Bronchial epithelial cell (primary cell): ENCODE measurements at places on chromosomes 12 and 14.

DNA sequence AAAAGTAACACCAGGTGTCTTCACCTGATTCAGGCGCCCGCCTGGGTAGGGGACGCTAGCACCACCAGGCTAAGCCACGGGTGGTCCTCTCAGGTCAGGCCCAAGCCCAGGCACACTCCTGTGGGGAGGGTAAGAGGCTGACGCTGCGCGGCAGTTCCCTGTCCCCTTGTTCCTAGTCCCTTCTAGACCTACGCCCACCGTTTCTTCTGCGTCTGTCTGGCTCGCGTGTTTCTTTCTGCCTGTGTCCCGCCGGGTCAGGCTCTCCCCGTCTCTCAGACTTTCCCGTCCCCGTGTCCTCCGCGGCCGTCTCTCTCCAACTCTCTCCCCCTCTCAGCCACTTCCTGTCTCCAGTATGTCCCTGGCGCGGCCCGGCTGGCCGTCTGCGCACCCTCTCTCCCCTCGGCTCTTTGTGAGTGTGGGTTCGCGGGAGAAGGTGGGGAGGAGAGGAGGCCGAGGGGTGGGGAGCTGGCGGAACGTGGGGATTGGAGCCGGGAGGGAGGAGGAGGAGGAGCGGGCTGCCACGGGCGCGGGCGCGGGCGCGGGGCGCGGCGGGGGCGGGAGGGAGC is 3.1 kb upstream of the TNS2 start:
- peak; percentile 35 for DNase-seq

GRCh38 chr12:66603981-66604479 is 74.8 kb downstream of the GRIP1 start:
- DNase-seq = no peak

DNA sequence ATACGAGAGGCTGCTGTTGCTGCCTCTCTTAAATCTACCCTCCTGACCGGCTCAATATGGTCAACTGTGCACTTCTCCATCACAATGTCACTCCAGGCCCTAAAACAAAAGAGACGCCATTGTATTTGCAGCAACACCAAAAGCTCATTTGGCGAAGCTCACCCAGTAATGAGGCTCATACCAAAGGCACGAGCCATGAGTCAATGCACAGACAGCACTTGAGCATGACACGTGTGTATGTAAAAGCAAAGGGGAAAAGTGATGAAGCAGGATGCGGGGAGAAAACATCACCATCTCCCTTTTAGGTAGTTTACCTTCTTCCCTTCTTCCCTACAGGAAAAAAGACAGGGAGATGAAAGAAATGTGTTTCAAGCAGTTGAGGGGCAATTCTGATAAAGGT is 150.3 kb downstream of the FOXN3 start:
- peak; percentile 19 for DNase-seq

DNA sequence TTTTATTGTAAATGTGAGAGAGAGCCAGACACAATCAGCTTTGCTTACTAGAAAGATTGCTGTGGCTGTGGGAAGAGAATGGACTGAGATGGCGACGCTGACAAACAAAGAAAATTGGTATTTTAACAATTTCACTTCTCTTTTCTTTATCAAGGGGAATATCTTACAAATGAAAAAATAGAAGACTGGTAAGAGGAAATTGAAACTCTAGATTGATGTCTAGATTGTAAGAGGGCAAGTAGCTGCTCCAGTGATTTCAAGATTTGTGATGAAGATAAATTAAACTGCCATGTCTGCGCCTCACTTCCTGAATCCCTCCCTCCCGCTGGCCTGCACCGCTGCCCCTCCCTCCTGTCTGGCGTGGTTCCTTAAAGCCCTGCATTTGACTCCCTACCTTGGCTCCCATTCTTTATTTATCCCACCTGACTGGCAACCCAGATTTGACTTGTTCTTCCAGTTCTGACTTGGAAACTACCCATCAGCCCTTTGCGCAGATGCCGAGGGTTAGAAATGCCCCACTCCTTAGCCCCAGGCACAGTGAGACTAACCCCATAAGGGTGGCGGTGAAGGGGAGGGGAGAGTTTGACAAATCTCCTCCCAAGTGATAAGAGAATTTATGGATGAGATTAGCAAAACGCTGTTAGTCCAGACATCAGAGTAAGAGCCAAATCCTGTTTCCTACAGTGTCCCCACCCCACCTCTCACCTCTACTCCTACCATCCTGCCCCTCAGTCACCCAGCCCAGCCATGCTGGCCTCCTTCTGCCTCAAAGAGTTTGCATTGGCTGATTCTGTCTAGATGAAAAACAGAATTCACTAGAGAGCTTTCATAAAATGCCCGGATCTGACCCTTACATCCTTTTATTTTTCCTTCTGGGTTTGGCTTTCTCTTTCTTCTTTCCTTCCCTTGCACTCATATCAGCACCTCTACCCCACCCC is 125.3 kb upstream of the ATF7IP start:
- DNase-seq = peak; percentile 58

DNA sequence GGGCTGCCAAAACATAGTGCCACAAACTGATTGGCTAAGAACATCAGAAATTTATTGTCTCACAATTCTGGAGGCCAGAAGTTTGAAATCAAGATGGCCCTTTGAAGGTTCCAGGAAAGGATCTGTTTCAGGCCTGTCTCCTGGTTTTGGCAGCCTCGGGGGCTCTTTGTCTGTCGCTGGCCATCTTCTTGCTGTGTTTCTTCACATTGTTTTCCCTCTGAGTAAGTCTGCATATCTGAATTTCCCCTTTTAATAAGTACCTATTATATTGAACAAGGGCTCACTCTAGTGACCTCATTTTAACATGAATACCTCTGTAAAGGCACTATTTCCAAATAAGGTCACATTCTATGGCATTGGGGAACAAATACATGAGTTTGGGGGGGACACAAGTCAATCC is 467.1 kb upstream of the MGAT4C start:
- DNase-seq = no peak

DNA sequence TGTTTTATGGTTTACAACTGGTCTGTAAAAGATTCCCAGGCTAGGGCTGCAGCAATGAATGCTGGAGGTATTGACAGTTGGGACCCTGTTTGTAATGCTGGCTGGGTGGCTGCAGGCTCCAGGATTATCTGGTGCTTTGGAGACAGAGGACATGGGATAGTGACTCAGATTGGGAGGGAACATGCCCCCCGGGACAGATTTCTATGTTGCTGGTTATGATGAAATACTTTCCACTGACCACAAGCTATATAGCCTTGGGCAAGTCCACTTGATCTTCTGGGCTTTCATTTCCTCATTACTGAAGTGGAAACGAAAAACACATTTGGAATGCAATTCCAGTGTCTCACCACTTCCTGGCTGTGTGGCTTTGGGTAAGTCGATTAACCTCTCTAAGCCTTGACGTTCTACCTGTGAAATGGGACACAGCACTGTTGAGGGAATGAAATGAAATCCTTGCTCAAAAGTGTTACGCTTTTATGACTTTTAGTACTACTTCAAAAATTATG is 6.3 kb upstream of the TPCN1 start:
- DNase-seq = peak; percentile 85

DNA sequence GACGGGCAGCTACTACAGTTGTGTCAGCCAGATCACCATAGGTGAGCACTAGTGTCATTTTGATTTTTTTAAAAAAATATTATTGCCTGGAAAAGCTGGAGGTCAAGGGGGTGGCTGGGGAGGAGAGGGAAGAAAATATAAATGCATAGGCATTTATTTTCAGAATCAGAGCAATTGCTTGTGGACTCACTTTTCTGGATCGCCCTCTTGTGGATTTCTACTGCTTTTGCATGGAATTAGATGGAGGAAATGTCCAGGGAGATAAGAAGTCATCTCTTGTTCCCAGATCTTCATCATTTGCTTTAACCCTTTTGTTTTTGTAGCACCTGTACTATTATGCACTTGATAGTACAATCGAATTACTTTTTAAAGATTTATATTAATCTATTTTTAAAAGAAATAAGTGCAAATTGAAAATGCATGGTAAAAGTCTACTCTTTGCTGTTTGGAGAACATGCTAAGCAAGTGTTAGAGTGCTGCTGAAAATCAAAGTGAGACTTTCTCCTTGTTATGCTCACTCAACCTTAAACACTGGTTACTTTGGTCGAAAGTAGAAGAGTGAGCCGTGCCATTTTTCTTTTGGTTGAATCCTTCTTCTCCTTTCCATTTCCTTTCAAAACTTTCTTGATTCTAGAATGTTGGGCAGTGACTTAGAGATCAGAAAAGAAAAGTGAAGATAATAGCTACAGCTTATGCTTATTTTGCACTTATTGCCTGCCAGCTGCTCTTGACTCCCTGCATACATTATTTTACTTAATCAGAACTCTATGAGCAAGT is 60.6 kb upstream of the ANO4 start:
- peak; percentile 44 for DNase-seq

- no peak for DNase-seq
These were observed 17.9 kb downstream of the FOXN3 start for GRCh38 chr14:89399157-89399556.

GRCh38 chr12:25830456-25830855 is 128.0 kb upstream of the RASSF8 start:
- DNase-seq = peak; percentile 39

DNA sequence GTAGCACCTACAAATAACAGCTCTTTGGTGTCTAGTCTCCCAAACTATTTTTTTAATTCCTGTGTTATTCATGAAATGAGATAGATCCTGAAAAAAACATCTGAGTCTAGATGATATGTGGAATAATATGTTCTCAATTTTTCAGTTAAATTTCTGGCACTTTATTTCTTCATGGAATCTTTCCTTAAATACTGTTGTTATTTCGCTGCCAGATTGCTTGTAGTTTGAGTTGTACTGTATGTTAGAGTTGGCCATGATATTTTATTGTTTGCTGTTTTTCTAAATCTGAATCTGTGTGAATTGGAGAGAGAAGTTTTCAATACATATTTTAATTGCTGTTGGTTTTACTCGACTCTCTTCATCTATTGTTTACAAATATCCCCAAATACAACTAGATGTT is 500.5 kb downstream of the EGLN3 start:
- no peak for DNase-seq

DNA sequence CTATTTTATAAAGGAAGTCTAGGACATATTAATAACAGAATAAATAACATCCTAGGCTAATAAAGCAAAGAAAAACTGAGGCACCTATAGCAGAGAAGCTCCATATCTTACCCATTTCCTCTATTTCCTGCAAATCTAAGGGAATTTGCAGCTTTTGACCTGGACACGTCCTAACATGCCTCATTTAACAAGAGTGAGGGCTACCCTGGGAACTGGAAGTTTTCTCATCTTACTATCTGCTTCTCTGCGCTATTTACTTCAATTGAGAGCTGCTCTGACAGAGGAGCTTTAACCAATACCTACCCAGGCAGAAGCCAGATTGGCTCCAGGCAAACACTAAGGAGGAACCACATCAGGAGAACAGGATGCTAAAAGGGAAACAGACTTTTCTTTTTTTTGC is 5.7 kb downstream of the YBX3 start:
- DNase-seq = peak; percentile 95

GRCh38 chr14:51147183-51147582 is 52.3 kb upstream of the TRIM9 start:
- DNase-seq = no peak

DNA sequence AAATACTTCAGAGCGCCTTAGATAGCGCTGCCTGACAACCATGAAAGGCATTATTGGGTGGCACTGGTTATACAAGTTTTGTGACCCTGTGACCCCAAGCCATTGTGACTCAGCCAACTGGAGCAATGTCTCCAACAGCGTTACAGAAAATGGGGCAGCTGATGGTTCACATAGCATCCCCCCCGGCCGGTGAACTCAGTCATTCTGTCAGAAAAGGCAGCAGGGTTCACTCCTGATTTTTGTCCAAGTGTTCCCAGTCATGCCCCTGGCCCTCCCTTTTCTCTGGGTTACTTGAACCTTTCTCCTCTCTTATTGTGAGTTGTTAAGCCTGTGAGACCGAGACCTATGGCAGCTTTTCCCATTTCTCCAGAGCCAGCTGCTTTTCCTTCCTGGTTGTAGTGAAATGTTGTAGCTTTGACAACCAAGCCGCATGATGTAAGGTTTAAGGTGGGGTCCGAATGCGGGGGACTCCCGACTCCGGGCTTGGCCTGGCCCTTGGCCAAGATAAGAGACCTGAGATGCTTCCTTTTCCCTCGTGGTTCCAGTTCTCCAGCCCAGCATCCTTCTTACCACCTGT is 22.0 kb downstream of the CD9 start:
- DNase-seq = peak; percentile 76

DNA sequence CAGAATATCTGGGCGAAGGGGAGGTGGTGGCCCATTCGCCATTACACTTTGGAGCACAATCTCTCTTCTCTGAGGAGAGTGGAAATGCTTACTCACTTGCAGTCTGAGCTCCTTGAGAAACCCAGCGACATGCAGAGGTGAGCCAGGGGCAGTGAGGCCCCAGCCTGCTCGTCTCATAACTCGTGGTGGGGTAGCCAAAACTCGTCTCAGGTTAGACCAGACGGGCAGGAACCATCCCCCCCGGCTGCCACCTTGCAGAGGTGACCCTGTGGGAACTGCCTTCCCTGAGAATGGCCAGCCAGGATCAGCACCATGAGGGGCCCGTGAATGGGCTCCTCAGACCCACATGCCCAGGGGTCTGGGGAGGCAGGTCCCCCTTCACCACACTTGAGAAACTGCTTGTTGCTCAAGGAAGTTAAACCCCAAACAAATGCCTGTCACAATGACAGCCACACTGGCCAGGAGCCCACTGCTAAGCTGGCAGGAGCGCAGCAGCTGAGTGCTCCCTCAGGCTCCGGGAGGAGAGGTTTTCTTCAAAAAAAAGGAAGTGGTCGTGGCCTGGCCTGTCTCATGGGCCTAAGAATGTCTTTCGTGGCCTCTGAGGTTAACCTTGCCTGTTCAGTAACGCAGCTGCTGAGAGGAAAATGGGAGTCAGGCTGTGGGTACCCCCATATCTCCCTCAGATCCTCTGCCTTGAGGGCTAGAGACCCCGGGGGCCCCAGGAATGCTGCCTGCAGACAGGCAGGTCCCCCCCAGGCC is 9.2 kb upstream of the ALDH2 start:
- DNase-seq = no peak

DNA sequence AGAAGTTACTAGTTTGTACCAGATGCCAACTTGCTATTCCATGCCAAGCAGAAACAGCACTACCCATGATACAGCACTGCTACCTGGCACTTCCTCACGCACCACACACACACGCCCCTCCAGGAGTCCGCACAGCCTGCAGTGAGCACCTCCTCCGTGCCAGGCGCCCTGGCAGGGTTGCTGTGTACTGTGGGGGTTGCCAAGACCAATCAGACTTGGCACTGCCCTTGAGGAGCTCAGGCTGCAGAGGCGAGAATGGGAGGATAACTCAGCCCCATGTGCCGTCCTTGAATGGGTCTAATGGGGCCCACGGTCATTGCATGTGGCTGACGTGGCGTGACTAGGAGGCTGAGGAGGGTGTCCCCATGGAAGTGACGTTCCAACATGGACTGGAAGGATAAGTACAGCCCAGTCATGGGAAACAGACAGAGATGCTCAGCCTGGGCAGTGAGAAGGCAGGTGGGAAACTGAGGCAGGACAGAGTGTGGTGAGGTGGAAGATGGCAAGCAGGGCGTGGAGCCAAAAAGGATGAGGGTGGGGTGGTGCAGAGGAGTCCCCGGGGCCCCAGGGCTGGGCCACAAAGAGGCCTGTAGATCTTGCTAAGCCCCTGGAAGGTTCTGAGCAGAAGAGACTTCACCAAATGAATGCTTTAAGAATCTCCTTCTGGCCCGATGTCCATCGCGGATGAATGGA is 65.3 kb upstream of the C14orf180 start:
- DNase-seq = no peak
